ENCODE measurements at places on chromosomes 12 and 14.

DNA sequence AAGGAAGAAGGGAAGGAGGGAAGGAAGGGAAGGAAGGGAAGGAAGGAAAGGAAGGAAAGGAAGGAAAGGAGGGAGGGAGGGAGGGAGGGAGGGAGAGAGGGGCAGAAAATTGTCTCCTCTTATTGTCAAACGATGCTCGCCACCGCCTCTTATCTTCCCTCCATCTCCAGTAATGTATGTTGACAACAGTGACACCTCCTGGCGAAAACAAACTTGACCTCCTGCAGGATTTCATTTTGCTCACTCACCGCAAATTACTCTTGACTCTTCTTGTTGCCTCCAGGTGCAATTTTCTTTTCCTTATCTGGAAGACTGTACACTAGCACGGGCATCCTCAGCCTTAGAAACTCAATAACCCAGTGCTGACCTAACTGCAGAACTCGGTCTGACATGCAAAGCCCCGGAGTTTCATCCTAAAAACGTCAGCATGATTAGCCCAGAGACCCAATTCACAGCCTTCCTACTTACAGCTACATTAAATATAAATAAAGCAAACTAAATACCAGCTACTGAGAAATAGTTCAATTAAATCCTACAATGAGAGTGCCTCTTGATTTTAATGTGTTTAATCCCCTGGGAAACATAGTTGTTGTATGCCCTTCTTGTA lies 512.4 kb upstream of the TMPO start:
- DNase-seq, result no peak

DNA sequence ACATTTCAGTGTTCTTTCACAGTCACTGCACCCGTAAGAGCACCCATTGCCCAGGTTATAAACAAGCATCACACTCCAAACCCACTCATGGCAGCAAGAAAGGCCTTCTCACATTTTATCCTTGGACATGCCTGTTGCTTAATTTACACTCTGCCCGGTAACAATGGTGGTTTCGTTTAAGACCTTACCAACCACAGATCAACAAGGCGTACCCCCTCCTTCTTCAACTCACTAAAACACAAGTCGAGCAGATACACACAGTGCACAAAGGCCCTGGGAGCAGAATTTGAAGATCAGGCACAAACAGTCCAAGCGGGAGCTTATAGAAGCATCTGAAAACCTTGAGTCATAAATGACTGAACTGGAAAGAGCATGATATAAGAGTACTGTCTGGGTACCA lies 98.1 kb downstream of the GALC start:
- no peak for DNase-seq

DNA sequence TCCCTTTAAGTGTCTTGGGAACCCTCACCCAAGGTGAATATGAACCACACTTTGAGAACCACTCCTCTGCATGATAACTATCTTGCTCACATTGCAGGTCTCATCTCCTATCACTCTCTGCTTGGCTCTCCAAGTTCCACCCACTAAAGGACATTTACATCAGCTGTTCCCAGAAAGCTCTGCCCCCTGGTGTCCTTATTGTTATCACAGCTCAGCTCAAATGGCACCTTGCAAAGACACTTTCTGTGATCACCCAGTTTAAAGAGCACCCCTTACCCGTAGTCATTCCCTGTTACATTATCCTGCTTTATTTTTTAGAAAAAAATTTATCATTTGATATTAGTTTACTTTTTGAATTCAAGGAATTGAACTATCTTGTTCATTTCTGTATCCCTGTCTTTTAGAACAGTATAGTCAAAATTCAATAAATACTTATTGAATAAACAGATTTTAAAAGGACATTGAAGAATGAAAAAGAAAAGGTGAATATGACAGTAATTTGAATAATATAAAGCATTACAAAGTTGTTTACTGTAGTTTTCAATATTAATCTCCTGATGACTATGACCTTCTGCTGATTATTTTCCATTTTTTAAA lies 20.5 kb upstream of the GUCY2C start:
- no peak for DNase-seq

- no peak for DNase-seq
Measured at GRCh38 chr12:107108995-107109508, 15.7 kb upstream of the CRY1 start.

DNA sequence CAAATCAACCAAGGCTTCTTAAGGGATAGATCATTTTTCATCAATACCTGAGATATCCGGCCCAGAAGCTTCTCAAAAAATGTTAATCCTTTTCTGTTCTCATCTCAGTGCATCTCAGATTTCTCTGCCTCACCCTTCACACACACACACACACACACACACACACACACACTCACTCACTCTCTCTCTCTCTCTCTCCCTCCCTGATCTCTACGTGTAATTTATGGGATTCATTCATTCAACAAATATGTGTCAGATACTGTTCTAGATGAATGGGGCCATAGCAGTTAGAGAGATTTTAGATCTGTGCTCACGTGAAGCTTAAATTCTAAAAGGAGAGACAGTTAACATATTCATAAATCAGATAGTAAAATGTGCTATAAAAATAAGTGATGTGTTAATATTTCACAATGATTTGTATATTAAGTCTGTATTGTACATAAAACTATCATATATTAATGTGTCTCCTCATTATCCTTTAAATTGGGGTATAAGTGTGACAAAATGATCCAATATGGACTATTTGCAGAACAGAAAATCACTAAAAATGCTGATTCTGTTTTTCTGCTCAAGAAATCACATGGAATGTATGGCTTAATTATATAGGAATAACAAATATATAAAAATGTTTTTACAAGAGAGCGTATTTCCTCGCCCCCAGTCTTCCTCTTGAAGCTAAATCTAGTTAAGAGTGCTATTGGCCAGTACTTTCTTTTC lies 7.3 kb upstream of the FRMD6 start:
- no peak for DNase-seq

GRCh38 chr14:76576047-76576741 lies 185.1 kb upstream of the VASH1 start:
- DNase-seq, result no peak

- DNase-seq, result no peak
Measured at GRCh38 chr12:88600272-88600671, 20.0 kb upstream of the KITLG start.

DNA sequence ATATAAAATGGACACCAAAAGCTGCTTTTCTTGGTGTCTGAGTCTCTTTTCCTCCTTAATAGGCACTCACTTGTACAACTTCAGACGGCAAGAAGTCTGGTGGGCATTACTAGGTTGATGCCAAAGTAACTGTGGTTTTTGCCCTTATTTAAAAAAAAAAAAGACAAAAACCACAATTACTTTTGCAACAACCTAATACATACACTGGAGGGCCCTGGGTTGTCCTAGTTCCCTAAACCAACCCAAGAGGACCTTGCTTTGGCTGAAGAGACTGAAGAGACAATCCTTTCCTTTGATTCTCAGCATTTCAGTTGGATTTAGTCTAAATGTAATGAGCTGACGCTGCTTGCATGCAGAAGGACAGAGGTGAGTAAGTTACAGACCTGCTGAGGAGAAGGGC lies 16.2 kb upstream of the PLEKHG3 start:
- no peak for DNase-seq

- DNase-seq, result no peak
Measured at GRCh38 chr14:51157012-51157411, 62.1 kb upstream of the TRIM9 start.
